ENCODE measurements at places on chromosomes 12 and 14. TPM values are rescaled to one million over a fixed set of nuclear protein-coding genes. Genes with fewer than 3 reads are reported as not detected.

CBLN3 gene
- 1.2 TPM for total RNA-seq

SERPINA3 gene
- total RNA-seq, result not detected

GLS2 gene
- total RNA-seq, result not detected

HHIPL1 gene
- 3.3 TPM for total RNA-seq

RBMS2 gene
- total RNA-seq, result 59.4 TPM

PTPRQ gene
- not detected for total RNA-seq

ST8SIA1 gene
- under 0.01 TPM for total RNA-seq

DNAI7 gene
- total RNA-seq, result not detected

CACNA1C gene
- 0.98 TPM for total RNA-seq

CD163 gene
- not detected for total RNA-seq

TESPA1 gene
- total RNA-seq, result not detected

RD3L gene
- not detected for total RNA-seq

CABP1 gene
- total RNA-seq, result not detected

SPTLC2 gene
- 78.3 TPM for total RNA-seq

TRHDE gene
- under 0.01 TPM for total RNA-seq

FAM186B gene
- total RNA-seq, result 0.65 TPM

STAC3 gene
- 0.65 TPM for total RNA-seq

TMEM132C gene
- not detected for total RNA-seq

TEP1 gene
- 23.2 TPM for total RNA-seq

OTOGL gene
- total RNA-seq, result 1.5 TPM

LIN7A gene
- total RNA-seq, result 0.19 TPM

SNW1 gene
- 69.1 TPM for total RNA-seq

INHBC gene
- total RNA-seq, result not detected

RTN1 gene
- total RNA-seq, result 0.10 TPM

INSM2 gene
- not detected for total RNA-seq

NOVA1 gene
- 1.3 TPM for total RNA-seq

TOGARAM1 gene
- total RNA-seq, result 14.0 TPM

CNOT2 gene
- 148 TPM for total RNA-seq
